Thymus (tissue), 14 donors: ENCODE measurements at places on chromosomes 1 and 21.

GRCh38 chr1:226530591-226530990 is 18.0 kb upstream of the STUM start:
- no peak for DNase-seq

DNA sequence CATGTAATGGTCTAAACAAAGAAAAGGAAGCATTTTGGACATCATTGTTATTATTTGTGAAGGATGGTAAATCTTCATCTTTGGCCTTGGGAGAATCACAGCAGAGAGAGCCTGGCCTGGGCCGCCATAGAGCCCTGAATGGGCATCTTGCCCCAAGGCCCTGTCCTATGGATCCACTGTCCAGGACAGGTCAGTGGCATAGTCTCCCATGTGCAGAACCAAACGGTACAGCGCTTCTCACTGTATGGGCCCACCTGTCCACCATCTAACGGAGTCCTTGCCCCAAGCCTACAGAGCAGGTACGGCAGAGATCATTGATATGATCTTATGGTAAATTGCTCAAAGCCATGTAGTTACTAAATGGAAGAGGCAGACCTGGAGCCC is 185.7 kb downstream of the FOXD2 start:
- DNase-seq, result no peak

DNA sequence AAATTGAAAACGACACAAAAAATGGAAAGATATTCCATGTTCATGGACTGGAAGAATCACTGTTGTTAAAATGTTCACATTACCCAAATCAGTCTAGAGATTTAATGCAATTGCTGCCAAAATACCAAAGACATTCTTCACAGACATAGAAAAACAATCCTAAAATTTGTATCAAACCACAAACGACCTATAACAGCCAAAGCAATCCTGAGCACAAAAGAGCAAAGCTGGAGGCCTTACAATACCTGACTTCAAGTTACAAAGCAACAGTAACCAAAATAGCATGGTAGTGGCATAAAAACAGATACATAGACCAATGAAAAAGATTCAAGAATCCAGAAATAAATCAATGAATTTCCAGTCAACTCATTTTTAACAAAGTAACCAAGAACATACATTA is 1077.3 kb downstream of the KCNT2 start:
- no peak for DNase-seq

- no peak for DNase-seq
These were observed 76.5 kb downstream of the DHRS3 start for GRCh38 chr1:12541274-12542137.

DNA sequence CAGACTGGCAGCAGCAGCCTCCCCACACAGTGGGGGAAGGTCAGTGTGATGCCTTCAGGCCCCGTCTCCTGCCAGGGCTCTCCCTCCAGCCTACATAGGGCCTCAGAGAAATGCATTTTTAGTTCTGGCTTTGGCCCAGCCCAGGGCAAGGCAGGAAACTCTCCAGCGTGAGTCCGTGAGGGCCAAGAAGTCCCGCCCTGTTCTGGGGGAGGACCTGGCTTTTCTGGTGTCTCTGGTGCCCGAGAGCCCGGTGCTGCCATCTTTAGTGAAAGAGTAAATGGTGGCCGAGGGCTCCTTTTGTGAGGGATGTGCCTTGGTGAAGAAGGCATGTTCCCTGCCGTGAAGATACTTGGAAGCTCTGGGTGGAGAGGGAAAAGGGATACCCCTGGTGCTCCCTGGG is 14.8 kb upstream of the DIP2A start:
- no peak for DNase-seq

DNA sequence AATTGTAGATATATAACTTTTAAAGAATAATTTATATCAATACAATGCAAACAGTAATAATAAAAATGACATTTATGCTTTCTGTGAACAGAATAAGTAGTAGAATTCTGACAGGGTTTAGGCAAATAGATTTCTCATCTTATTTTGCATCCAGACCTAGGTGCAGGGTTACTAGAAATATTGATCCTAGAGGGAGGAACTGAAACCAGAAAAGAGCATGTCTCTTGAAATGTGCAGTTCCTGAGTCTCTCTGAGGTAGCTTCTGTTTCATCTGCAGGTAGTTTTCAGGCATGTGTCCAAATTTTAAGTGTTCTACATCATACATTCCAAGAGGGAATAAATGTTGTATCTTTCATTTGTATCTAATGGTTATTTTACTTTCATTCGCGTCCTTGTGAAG is 631.9 kb upstream of the ADGRL4 start:
- DNase-seq, result no peak

DNA sequence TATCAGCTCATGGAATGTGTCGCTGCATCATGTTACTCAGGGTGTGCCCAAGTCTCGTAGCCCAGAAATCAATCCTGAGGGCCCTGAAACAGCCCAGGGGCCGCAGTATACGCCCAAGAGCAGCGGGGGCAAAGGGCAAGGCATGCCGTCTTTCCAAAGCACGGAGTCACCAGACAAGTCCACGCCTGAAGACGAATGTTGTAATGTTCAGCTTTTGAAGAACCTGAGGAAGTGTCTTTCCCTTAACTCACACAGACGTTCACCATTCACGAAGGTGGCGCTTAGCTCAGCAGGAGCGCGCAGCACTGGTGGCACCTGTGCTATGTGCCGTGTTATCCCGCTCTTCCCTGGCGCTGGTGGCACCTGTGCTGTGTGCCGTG is 18.8 kb upstream of the PWP2 start:
- DNase-seq, result no peak

- no peak for DNase-seq
These were observed 40.5 kb upstream of the H6PD start for GRCh38 chr1:9194024-9194423.

DNA sequence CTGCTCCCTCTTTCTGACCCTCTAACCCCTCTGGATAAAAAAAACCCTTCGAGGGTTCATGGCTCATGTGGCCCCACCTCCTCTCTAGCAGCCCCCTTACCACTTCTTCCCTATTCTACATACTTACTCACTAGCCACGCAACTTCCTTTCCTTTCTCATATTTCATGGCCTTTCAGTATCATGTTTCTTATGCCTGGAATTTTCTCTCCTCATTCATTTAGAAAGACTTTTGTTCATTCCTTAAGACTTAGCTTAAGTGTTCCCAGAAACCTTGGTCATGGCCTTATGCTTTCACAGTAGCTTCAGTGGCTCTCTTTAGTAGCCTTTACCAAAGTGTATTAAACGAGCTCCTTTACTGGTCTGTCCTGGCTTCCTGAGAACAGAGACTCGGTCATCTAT is 6.1 kb downstream of the ACP6 start:
- no peak for DNase-seq

DNA sequence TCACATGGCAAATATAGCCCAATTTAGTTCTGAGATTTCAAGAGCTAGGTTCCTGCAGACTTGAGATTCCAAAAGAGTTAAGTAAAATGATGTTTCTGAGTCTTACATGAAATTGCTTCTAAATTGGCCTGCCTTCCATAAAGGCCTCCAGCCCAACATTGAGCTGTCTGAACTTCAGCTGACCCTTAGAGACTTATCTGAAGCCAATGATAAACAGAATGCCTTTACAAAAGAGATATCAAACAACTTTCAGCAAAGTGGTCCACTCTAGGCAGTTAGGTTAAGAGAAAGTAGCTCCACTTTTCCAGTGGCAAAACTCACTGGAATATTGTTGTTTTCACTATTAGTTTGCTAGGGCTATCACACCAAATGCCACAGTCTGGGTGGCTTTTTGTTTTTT is 6.3 kb upstream of the RC3H1 start:
- DNase-seq, result no peak

DNA sequence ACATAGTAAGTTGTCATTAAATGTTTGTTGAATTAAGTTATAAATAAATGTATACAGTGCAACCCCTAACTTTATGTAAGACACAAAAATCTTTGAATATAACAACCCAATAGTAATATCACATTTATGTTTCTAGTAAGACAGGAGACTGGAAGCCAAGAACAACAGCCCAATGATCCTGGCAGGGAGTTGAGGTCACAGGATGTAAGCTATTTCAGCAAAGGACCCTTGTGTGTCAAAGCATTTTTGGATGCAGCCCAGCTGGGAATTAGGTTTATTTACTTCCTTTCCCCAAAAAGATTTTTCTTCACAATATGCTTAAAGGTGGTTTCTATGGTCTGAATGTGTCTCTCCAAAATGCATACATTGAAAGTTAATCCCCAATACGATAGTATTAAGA is 34.0 kb upstream of the ABCA4 start:
- DNase-seq, result no peak

DNA sequence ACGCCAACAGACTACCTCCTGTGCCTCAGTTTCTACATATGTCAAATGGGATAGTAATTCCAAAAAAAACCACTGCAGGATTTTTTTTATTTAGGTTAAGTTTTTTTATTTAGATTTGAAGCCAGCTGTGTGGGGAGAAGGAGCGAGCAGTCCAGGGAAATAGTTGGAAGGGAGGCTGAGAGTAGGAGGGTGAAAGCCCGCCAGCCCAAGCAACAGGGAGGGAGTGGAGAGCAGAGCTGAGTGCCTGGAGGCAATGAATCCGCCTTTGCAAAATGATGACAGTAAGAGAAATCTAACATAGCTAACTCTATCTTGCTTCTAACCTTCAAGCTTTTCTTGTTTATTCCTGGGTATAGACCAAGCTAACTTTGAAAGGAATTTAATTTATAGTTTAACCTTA is 15.6 kb upstream of the C1orf198 start:
- DNase-seq, result no peak

DNA sequence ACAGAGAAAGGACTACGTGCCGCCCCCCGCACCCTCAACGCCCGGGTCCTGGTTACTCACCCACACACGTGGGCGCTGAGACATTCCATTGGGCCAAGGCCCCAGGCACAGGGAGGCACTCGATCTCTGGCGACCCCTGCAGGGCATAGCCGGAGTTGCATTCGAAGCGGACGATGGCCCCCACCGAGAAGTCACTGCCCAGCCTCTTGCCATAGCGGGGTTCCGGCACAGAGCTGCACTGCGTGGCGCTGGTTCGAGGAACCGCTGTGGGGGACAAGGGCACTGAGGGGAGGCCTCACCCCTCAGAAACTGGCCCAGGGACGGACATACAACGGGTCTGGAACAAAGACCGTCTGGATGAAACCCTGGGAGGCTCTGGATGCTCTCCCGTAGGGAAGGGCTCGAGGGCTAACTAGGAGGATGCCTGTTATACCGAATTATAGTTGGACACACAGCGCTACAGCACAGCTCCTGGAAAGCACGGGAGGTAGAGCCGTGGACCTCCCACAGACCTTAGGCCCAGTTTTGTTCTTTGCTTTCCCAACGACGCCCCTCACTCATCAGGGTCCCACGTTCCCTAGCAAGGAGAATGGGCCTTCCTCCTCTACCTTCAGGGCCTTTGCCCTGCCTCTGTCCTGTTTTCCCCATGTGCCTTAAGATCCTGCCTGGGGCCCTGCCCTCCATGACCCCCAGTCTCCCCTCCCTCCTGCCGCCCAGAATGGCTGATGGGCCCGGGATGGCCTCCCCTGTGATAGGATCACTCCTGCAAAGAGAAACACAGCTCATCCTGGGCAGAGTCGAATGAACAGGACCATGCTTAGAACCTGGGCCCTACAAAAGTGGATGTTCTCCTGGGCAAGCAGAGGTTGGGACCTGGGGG is 152.8 kb downstream of the ZSCAN20 start:
- no peak for DNase-seq

- DNase-seq, result no peak
These were observed 83.8 kb downstream of the RHOU start for GRCh38 chr1:228818928-228819630.

- DNase-seq, result no peak
These were observed 1.3 kb upstream of the GPATCH4 start for GRCh38 chr1:156602557-156602993.

DNA sequence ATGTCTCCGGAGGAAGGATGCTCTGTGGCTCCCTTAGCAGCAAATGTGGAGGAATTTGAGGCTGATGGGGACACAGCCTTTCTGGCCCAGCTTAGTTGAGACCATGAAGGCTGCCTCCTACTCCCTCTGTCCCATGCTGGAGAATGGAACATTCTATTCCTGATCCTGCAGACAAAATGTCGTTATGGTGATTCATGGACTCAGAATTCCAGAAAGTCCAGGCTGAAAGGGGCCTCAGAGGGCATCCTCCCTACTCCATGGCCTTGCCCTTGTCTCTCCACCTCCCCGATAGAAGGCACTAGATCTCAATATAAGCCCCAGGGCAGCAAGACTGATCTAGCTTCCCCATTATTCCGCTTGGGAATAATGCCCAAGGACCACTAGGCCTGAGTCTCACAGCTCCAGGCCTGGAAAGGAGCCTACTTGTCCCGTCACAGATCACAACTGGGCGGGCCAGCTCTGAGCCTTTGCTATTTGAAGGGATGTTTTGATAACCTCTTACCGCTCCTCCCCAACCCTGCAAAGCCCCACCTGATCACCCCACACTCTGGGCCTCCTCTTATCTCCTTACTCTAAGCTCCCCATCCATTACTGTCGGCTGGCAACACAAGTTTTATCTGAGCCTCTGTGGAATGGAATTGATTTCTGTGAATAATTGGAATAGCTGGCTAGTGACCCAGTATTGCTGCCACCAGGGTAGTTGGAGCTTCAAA is 52.8 kb upstream of the TRABD2B start:
- no peak for DNase-seq

- no peak for DNase-seq
These were observed 72.9 kb downstream of the IARS2 start for GRCh38 chr1:220166853-220167252.
